Omental fat pad (tissue), 4 donors: ENCODE measurements at places on chromosomes 1 and 21.

GRCh38 chr1:175744833-175745232, 1.4 kb upstream of the TNR start:
- DNase-seq, result no peak

DNA sequence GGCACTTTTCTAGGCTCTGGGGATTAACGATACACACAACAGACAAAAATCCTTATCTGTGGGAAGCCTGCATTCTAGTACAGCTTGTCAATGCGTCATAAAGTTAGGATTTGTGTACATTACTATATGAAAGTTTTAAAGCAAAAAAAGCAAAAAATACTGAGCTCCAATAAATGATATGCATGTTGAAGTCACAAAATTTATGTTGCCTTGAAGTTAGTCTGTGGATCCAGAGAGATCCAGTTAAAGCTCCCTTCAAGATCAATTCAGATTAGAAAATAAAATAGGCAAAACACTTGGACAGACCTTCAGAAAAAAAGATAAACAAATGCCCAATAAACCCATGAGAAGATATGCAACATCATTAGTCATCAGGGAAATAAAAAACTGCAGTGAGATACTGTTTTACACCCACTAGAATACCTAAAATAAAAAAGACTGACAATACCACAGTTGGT, 33.1 kb upstream of the KCNQ4 start:
- no peak for DNase-seq

DNA sequence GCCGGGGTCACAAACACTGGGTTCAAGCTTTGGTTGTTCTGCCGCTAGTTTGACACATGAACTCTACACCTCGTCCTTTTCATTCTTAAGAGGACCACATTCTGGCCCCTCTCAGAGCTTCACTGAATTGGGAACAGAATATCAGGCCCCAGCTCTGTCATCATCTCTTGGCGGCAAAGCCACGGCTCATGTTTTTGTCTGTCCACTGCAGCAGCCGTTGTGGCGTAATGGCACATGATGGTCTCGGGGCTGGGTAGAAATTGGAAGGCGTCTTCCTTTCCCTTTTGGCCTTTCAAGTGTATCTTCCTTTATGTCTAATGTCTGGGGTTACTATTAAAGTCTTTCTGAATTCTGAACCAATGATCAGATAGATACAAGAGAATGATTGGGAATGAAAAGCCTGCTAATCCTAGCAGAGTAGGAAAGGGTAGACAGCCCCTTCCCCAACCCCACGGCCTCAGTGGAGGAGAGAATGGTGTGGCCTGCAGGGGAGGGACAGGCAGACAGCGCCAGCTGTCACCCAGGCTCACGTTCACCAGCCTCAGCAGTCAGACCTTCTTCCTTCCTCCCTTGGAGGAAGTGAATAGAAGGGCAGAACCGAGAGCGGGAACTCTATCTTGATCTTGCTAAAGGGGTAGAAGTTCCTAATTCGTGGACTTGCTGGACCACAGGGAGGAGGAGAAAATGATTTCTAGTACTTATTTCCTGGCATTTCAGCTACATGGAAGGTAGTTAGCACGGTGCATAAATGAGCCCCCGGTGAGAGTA, 498.1 kb downstream of the KIF26B start:
- DNase-seq, result no peak

DNA sequence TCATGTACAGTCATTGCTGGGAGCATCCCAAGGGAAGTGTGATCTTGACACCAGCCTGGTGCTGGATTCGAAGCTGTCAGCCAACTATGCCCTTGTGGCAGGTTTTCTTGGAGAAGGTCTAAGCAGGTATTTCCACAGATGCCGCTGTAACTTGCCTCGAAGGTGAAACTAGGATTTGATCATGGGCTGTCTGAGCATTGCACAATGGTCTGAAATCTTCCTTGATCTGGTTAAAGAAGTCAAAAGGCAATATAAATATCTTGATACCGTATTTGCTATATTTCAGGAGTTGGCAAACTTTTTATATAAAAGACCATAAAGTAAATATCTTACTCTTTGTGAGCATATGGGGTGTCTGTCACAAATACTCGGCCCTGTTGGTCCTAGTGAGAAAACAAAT, 206.8 kb downstream of the LYPLAL1 start:
- no peak for DNase-seq

DNA sequence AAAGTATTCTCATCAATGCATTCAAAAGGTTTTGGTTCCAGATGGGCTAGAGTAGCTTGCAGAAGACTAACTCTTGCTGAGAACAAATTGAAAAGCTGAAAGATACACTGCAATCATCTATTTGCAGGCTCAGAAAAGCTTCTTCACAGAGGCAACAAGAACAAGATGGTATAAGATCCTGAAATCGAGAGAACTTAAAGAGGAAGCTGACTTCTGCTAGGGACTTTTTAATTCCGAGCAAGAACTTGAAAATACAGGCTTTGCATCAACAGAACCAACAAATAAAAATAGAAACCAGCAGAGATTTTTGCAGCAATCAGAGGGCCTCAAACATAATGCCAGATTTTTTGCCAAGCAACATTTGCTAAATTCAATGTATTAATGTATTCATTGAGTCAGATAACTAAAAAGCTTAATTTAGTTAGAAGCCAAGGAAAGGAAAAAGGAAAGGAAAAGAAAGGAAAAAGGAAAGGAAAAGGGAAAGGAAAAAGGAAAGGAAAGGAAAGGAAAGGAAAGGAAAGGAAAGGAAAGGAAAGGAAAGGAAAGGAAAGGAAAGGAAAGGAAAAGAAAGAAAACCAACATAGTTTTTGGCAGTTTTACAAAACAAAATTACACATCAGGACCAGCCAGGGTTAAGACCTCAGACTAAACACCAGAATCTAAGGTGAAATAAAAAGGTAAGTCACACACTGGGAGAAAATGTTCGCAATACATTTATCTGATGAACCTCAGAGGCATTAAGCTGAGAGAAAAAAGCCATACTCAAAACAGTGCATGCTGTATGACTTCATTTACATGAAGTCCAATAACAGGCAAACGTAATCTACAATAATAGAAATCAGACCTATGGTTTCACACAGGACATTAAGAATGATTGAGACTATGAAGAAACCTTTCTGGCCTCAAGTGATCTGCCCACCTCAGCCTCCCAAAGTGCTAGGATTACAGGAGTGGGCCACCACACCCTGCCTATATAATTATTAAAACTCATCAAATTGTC, 42.6 kb downstream of the FAF1 start:
- DNase-seq, result no peak

DNA sequence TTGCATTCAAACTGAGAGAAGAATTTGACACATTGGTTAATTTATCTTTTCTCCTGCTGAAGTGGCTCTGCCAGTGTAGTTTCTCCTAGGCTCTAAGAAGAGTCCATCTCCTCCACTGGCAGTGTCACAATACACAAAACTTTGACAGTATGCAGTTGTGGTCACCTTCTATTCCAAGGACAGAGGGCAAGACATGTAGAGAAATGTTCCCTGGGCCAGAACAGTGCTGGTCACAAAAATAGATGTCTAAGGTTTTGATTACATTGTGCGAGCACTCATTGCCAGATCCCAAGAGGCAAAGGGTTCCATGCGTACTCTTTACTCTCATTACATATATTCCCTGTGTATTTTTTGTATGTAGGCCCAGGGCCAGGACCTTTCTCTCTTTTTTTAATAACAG, 148.1 kb upstream of the UBE2U start:
- DNase-seq, result no peak

GRCh38 chr1:66334318-66334717, 199.6 kb upstream of the SGIP1 start:
- DNase-seq, result no peak

GRCh38 chr21:29149808-29150425, 19.5 kb downstream of the MAP3K7CL start:
- DNase-seq, result no peak

GRCh38 chr1:245484176-245484575, 329.4 kb downstream of the KIF26B start:
- no peak for DNase-seq

DNA sequence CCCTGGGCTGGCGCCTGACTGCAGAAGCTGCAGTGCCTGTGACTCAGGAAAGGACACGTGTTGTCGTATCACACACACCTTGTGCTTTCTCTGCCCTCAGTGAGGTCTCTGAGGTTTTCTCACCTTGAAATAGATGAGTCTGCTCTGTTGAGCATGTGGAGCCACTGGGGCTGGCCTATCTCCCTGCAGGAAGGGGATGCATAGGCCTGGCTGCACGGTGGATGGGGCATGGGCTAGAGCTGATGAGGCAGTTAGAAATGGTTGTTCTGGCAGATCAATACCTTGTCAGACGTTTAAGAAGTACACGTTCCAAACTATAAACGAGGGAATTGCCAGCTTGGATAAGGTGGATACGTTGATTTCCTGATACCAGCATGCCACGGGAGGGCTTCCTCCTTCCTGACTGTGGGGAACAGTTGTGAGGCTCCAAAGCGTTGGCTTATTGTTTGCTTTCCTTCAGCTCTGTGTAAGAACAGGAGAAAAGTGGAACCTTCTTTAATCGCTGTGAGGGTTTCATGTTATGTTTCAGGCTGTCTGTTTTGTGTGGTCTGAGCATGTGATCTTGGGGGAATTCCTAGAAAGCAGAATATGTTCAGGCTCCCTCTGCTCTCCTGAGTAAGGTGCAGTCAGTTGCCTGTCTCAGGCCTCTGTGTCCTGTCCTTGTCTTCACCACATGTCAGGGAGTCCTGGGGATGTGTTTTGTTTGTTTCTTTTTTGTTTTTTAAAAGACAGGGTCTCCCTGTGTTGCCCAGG, 44.8 kb downstream of the PCNT start:
- no peak for DNase-seq

- no peak for DNase-seq
Measured at GRCh38 chr1:28521502-28522164, 15.8 kb downstream of the RCC1 start.

DNA sequence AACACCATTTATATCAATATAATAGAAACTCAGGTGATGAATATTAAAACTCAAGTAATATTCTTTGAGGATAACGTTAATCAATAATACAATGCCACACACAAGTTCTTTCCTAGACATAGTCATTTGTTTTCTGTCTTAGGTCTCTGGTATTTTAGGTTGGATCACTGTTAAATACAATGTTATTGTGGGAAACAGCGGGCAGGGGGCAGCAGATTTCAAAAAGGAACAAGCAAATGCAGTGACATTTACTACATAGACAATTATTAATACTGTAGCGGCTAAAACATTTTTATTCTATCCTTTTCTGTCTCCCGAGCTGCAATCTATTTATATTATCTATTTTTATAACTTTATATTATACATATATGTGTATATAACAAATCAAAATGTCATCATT, 186.4 kb upstream of the ZNHIT6 start:
- DNase-seq, result no peak

GRCh38 chr1:225460021-225460736, 32.3 kb upstream of the LBR start:
- no peak for DNase-seq

DNA sequence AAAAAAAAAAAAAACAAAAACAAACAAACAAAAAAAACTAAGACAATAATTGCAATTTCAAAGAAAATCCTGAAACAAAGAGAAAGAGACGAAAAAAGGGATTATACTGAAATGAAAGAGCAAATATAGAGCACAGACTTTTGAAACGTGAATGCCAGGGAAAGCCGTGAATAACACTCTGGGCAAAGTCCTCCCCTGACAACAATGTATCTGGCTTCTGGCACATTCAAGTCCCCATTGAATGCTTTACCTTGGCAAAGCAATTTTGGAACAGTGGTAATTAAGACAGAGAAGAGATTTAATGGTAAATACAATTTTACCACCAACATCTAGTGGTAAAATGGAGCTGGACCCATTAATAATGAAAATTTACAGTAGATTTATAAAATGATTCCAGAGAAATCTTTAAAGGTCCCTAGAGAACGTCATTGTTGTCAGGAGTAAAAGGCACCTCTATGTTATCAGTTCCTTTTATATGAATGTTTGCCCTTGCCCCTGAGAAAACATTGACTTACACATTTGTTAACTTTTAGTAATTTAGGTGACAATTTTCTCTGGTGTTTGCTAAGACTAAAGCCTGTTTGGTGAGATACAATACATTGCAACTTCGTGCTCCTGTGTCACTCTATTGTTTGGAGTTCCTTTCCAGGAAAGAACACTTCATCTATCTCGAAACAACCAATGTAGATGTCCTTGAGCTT, 89.7 kb downstream of the GREM2 start:
- DNase-seq, result no peak

DNA sequence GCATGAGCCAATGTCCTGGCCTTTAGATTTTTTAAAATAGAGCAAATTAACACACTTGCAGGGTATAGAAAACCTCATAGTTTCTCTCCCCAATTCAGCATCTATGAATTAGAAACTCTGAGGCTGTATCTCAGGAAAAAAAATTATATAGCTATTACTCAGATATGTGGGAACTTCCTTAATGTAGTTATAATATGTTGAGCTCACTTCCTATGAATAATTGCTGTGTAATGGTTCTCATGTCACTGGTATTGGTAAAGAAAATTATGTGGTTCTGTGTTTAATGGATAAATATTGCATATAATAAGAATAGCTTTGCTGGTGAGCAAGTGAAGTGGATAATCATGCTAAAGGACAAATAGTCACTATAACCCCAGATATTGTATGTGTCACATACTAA, 2019.8 kb downstream of the NCAM2 start:
- DNase-seq, result no peak

GRCh38 chr1:223301371-223301770, 62.6 kb downstream of the SUSD4 start:
- no peak for DNase-seq

GRCh38 chr1:201126832-201127754, at the start of gene ASCL5:
Gene ASCL5 (minus strand): TSS chr1:201127184. CDS start chr1:201115372, 11,812 bp downstream.
- no peak for DNase-seq

- no peak for DNase-seq
Measured at GRCh38 chr21:43687566-43688399, 28.4 kb downstream of the RRP1B start.

DNA sequence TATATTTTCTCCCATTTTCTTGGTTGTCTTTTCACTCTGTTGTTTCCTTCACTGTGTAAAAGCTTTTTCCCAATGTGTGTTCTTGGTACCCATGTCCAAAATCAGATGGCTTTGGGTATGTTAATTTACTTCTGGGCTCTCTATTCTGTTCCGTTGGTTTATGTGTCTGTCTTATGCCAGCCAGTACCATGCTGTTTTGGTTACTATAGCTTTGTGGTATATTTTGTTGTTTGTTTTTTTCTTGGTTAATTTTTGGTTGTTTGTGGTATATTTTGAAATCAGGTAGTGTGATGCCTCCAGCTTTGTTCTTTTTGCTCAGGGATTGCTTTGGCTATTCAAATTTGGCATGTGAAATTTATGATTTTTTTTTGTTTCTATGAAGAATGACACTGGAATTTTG, 67.2 kb downstream of the SWT1 start:
- no peak for DNase-seq

DNA sequence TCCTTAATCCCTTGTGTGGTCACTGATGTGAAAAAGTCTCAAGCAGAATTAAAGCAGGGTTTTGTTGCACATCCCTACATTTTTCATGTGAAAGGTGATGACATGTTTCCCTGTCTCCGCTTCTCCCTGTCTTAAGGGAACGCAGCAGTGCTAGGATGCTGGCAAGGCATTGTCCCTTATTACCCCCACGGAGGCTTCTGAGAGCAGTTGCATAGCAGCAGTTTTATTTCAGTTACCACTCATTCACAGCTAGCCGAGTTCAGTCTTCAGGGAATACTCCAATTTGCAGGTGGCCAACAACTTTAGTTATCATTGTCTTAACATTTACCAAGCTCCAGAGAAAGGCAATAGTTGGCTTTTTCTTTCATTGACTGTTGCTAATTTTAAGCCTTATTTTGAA, 89.1 kb downstream of the CLEC20A start:
- DNase-seq, result no peak

GRCh38 chr1:12434686-12435085, 183.3 kb downstream of the DHRS3 start:
- no peak for DNase-seq

- DNase-seq, result no peak
Measured at GRCh38 chr1:200036619-200037270, 9.2 kb downstream of the NR5A2 start.

GRCh38 chr1:111821121-111821745, 65.5 kb downstream of the DDX20 start:
- no peak for DNase-seq
